ENCODE measurements at places on chromosomes 6 and 20.
A peak's percentile ranks its signal among the peaks of the same experiment; 100 is the strongest.

DNA sequence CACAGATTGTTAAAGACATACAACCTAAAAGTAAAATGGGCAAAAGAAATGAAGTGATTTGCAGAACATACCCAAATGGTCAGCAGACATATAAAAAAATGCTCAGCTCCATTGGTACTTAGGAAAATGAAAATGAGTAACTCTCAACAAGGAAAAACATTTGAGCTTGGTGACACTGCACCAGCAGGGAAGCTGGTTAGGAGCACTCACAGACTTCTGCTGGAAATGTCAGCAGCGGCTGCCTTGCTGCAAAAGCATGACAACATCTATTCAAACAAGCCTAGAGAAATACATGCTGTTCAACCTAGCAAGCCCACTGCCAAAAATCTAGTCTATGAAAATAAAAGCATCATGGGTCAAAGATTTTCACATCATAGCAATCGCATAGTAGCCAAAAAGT is 99.0 kb upstream of the FOXQ1 start:
- DNase-seq, result no peak

GRCh38 chr6:144298194-144298593 is 13.1 kb downstream of the UTRN start:
- no peak for DNase-seq

- no peak for DNase-seq
Measured at GRCh38 chr20:21681234-21681921, 24.1 kb upstream of the PAX1 start.

GRCh38 chr6:15653581-15653980 is 9.2 kb downstream of the DTNBP1 start:
- no peak for DNase-seq

DNA sequence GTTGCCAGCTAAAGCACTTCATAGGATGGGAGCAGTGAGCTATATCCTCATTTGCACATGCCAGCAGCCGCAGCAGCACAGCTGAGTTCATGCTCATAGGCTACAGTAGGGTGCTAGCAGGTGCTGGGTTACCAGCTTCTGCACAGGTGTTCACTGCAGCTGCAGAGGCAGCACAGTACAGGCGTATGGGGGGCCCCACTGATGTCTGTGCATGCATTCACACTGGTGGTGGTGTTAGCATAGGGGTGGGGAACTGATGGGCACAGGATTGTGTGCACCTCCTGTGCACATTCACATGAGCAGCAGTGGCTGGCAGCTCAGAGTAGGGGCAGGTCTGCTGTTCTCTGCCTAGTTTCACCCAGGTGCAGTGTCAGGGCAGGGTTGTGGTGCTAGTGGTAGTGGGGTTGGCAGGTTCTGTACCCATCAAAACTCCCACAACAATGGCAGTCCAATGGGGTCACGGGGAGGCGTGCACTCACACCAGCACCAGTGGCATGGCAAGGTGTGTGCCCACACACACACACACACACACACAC is 58.9 kb upstream of the IRAK1BP1 start:
- DNase-seq, result no peak

- DNase-seq, result no peak
Measured at GRCh38 chr6:39062014-39062740, 13.6 kb downstream of the GLP1R start.

GRCh38 chr6:104332364-104332763 is 527.4 kb downstream of the HACE1 start:
- DNase-seq, result no peak

DNA sequence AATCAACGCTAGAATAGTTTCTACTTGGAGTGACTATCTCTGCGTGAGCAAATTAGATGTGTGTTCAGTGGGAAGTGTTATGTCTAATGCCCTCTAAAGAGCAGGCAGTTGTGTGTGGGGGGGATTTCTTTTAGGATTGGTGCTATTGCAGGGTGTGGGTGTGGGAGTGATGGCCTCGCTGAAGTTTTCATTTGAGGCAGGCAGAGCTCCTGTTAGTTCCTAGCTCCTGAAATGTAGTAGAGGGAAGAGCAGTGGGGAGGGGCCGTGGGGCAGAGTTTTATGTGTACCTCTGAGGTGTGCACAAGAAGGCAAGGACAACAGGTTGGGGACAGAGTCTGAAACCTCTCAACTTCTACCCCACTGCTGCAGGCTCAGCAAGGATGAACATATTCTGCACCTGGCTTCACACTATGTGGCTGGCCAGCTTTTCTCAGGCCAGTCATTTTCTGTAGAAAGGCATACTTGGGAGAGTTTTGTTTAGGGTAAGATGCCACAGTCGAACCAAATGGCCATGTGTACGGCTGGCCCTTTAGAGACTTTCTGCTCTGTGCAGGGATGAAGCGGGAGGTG is 229.2 kb upstream of the SUPT3H start:
- DNase-seq, result no peak

DNA sequence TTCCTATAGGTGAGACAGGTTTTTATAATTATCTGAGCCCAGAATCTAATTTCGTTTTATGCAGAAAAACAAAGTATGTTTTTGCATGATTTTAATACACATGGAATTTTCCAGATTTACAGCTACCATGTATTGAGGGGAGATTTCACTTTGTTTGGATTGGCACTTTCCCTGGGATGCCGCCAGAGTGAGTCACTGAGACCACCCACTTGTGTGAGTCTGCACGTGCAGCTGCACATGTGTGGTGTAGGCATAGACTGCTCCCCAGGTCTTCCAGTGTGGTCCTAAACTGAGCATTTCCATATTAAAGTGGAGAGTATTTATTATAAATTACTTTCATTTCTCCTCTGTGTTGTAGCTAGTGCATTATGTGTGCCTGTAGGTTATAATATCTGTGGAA is 186.8 kb downstream of the UBE3D start:
- peak; percentile 31 for DNase-seq

DNA sequence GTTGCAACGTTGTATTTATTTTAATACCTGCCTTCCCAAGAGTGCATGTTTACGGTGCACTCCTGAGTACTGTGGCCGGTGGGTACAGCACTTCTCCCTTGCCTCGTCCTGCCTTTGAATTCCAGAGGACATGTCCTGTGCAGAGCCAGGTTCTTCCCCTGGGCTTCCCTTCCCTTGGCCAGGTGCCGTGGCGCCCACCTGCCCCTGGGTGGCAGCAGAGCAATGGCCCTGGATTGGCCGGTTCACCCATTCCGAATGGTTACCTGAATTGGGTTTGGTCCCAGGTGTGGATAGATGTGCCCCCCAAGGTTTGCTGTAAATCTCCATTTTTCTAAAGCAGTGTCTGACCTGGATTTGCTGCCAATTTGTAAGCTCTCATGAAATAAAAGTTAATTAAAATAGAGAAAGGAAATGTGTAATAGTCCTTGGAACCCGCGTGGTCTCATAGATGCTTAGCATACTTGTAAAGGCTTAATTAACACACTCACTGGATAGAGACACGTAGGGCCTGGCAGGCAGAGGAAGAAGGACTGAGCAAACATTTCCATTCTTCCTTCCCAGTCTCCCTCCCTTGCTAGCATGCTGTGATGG is 40.6 kb downstream of the DTD1 start:
- no peak for DNase-seq

- DNase-seq, result no peak
Measured at GRCh38 chr6:148295261-148295887, 47.3 kb upstream of the SASH1 start.

- DNase-seq, result no peak
Measured at GRCh38 chr6:146890644-146891434, 292.1 kb downstream of the ADGB start.

GRCh38 chr6:6725468-6726209 is 137.1 kb downstream of the LY86 start:
- no peak for DNase-seq

DNA sequence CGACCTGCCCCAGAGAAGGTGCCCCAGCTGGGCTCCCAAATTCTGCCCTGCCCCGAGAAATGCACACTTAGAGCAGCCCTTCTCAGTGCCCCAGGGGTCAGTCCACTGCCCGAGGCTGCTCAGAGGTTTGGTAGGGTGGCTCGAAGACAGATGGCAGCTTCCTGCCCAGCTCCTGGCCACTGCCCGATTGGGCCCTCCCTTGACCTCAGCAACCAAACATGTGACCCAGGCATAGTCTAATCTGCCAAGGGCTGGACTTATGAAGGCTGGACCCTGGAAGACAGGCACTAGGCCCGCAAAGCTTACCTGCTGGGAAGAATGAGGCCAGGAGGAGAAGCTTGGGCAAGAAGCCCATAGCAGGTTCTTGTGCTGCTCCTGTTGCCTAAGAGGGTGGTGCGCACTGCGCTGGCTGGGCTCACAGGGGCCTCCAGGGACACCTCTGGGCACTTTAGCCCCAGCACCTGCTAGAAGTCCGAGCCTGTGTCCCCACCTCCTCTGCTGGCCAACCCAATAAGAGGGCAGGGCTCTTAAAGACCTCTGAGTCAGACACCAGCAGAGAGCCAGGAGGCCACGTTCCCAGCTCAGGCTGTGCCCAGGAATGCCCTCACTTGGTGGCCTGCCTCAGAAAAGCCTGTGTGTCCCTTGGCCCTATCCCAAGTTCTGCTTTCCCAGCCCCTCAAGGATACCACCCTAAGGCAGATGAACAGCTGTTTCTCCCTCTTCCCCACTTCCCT is 5.5 kb downstream of the SIGLEC1 start:
- DNase-seq, result no peak

- DNase-seq, result no peak
Measured at GRCh38 chr6:99073223-99073622, 125.5 kb upstream of the FBXL4 start.

GRCh38 chr6:82906489-82906888 is 159.2 kb downstream of the UBE3D start:
- DNase-seq, result no peak

DNA sequence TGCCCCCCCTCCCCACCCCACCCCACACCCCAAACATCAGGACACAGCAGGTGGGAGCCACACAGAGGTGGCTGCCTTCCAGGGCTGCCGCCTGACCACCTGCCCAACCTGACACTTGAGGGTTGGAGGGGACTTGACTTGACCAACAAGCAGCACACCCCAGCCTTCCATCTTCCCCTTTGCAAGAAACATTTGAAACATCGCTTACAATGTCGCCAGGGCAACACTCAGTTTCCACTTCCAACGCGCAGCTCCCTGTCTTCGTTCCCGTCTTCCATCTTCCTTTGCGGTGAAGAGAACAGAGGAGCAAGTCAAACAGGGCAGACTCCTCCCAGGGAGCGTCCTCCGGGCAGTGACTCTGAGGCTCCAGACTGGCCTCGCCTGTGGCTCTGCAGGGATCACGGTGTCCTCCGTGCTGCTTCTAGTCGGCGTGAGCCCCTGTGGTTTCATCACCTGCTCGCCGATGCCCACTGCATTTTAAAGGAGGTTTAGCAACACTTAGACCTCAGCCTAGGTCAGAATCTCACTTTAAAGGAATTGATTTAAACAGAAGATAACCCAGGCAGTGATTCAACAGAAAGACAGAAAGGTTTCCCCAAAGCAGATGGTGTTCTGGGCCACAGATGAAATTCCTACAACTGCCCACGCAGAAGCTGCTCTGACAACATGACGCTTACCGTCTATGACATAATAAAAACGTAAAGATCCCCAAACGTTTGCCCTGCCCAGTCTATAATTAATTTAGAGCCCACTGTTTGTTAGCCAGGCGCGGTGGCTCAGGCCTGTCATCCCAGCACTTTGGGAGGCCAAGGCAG is 130.8 kb downstream of the TAF4 start:
- no peak for DNase-seq

DNA sequence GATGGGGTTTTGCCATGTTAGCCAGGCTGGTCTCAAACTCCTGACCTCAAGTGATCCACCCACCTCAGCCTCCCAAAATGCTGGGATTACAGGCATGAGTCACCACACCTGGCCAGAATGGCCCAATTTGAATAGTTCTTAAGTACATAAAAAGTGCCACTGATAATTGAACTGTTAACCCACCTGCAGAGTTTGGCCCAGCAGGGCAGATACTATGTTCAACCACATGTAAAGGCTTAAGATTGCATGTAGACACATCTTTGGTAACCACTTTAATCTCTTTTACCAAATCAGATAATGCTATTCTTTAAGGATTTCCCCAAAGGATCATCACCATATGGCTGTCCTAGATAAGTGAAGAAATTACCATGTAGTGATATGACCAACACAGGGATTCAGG is 21.3 kb upstream of the SGK1 start:
- DNase-seq, result no peak

GRCh38 chr6:108742041-108742440 is 106.2 kb upstream of the ARMC2 start:
- DNase-seq, result no peak

- DNase-seq, result peak; percentile 99
Measured at GRCh38 chr6:131950767-131951575, at the start of gene CCN2. Gene CCN2 (minus strand): TSS chr6:131951372. CDS start chr6:131951172, 200 bp downstream.

GRCh38 chr6:34333858-34334257 is 58.6 kb downstream of the NUDT3 start:
- DNase-seq, result no peak

- no peak for DNase-seq
Measured at GRCh38 chr6:40419377-40419776, 167.8 kb downstream of the LRFN2 start.

GRCh38 chr6:7628479-7628878 is 38.5 kb downstream of the SNRNP48 start:
- no peak for DNase-seq

DNA sequence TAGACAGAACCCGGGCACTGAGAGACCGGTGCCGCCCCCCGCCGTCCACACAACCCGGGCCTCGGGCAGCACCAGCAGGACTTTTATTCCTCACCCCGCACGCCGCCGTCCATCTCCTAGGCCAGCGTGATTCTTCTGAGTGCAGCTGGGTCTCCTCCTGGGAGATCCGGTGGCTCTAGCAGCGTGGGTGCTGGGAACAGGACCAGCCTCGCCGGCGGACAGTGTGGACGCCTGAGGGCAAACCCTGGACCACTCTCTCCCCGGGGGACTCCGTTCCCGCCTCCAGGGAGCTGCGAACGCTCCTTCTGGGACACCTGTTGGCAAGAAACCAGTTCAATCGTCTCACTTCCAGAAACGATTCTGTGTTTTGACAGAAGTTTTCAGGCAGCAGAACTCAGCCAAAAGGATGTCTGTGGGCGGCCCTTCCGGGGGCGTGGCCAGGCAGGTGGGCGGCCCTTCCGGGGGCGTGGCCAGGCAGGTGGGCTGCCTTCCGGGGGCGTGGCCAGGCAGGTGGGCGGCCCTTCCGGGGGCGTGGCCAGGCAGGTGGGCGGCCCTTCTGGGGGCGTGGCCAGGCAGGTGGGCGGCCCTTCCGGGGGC is 130.7 kb downstream of the DLL1 start:
- DNase-seq, result no peak

DNA sequence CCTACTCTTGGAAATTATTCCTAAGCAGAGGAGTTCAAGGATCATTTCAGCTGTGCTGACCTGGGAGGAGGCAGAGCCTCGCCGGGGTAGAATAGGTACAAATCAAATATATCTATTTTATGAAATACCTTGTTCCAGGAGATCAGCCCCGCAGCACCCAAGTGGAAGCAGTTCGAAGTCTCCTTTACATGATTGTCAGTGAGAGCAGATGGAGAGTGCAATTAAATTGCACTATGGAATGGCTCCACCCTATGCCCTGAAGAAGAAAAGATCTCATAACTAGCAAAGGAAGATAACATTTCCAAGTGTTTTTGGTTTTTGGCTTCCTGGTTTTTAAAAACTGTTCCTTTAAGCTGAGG is 31.4 kb downstream of the DUSP22 start:
- DNase-seq, result no peak

- DNase-seq, result no peak
Measured at GRCh38 chr6:46909371-46909770, 12.4 kb downstream of the ADGRF5 start.

GRCh38 chr20:41304002-41304401 is 13.5 kb downstream of the ZHX3 start:
- no peak for DNase-seq

GRCh38 chr6:127458222-127458621 is 967 bp downstream of the KIAA0408 start:
- no peak for DNase-seq

All from astrocyte of the cerebellum (primary cell).